DMS53 (cell line): ENCODE measurements at places on chromosomes 2 and 18.

- DNase-seq, result no peak
Observed at GRCh38 chr2:240762249-240762648, 57.8 kb downstream of the KIF1A start.

GRCh38 chr2:96324721-96325040, 436 bp upstream of the ITPRIPL1 start:
- DNase-seq, result no peak

- peak; percentile 89 for DNase-seq
Observed at GRCh38 chr2:173355132-173355865, 627 bp downstream of the CDCA7 start.

DNA sequence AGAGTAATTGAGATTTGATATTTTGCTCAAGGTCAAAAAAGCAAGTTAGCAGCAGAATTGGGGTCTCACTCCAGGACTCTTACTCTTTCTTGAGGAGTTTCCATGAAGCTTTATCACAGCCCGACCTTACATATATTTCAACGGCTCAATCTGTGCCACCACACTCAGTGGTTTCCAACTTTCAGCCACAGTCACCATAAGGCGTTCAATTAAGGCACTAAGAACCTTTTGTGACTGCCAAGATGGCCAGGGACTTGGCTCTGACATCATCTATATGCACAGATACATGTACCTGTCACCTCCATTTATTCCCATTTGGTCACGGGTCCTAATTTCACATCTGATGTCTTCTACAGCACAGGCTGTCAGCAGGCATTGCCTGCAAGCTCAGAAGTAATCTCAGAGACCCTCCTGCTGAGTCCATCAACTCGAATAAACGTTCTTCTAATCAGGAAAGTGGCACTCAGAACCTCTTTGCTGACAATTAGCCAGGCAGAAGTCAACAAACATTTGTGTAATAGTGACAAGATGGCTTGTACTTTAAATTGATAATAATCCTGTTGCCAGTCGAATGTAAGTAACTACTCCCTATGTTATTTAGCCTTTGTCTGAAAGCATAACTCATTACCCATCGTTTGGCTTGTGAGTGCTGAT, 16.1 kb downstream of the DYTN start:
- DNase-seq, result no peak

DNA sequence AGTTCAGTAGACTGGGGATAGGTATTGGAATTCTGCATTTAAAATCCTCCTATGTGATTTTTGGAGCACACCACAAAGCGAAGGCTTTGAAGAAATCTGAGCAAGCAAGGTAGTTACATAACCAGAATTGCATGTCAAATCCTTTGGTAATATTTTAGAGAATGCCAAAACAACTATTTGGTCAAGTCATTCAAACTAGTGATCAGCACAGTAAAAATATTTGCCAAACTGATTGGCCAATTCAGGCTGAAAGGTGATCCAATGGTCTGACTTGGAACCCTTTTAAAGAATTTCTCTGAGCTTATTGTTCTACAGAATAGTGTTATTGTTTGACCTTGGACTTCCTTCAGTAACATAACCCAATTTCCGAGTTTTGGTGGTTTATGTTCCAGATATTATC, 214.2 kb upstream of the ETAA1 start:
- no peak for DNase-seq

DNA sequence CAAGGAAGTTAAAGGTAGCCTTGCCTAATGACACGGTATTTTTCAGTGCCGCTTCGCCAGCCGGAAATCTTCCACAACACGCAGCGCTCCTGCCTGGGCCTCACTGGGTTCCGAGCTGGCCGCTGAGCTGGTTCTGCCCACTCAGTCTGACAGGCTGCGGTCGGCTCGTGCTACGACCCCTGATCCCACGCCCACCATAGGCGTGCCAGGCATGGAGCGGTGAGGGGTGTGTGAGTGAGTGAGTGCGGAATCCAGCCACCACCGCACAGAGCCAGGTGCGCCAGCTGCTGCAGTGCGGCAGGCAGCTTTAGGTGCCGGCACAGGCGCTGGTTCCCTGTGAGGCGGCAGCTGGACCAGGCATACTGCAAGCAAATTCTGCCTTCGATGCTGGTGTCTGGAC, 407.9 kb downstream of the DCC start:
- DNase-seq, result no peak

DNA sequence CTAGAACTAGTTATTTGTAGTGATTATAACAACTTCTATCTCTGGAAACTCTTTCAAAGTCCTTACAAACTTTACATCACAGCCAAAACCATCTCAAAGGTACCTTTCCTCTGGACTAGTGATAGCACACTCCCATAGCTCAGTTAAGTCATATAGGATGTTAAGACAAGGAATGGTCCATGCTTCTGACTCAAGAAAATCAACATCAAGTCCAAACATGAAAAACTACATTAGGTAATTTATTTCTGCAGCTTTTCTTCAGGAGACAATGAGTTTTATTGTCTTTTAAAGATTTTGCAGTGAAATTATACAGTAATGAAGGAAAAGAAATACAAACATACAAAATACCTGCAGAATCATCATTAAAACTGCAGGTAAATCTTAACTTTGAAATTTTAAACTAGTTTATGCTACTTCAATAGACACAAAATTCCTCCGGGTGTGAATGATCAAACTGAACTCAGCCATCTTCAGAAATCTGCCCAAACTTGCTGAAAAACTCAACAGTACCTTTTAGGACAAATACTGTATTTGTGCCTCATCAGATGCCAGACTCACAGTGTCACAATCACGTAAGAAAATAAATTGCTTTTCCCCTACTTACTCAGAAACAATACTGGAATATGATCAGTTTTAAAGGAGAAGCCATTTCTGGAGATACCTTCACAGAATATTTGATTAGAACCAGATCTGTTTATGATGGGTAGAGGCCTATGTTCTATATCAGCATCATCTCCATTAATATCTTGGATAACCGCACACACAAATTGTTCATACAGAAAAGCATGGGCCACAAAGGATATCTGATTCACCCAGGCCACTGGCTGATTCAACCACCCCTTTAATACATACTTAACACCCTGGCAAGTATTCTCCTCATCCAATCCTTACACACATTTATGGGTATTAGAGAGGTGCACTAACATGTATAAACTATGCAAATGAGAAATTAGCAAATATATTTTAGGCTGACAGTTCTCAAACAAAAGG, 2.6 kb downstream of the TMEM131 start:
- no peak for DNase-seq

GRCh38 chr2:73107211-73107926, 5.4 kb downstream of the RAB11FIP5 start:
- DNase-seq, result no peak

DNA sequence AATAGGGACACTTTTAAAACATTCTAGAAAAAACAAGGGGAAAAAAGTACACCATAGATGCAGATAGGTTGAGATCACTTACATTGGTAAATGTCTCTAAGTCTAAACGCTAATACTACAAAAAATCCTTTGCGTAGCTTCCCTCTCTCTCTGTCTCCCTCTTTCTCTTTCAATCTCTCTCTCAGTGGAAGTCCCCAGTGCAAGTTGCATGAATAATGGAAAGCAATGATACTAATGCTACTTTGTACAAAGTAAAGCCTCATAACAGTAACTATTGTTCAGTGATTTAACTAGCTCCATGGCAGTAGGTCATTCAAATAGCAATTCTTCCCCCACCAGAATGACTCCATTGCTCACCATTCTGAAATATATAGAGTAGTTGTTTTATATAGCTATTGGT, 12.8 kb downstream of the MEIS1 start:
- DNase-seq, result no peak

- DNase-seq, result peak; percentile 68
Observed at GRCh38 chr18:69974365-69974764, 26.7 kb upstream of the CD226 start.

DNA sequence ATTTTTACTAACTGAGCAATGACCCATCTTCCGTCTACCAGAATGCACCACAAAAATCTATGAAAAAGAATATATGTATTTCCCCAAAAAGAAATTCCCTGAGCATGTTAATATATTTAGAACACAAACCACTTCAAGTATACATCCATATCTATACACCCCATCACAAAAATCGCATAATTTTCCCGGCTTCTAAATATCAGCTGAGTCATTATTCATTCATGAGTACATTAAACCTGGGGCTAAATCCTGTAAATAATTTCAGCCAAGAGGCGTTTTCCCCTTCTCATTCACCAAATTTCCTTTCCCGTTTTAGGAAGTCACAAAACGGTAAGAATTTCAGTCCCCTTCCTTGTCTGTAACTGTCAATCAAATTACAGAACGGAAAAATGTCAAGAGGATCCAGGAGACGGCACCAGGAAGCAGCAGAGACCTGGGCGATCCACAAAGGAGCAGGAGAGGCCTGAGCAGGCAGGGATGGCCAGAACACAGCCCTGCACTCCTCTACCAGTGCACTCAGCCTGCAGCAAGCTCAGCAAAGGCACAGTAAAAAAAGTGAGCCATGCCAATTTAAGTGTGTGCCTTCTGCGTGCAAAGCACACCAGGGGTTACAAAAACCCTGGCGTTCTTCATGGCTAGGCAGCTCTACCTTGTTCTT, 300.7 kb downstream of the TCF4 start:
- no peak for DNase-seq

DNA sequence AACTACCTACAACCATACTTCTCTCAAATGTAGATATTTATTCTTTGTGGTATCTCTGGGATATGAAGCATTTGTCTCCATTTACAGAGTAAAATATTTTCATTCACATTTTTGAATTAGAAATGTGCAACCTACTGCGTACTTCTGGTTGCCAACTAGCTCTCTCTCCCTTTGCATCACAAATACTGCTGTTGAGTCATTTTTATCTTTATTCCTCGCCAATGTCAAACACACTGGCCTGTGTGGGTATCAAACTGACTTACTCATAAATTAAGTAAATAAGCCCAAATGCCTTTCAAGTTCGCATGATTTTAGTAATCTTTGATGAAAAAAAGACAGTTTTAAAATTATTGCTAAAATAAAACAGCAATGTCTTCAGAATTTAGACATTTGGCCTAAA, 67.3 kb downstream of the STAT4 start:
- DNase-seq, result no peak

DNA sequence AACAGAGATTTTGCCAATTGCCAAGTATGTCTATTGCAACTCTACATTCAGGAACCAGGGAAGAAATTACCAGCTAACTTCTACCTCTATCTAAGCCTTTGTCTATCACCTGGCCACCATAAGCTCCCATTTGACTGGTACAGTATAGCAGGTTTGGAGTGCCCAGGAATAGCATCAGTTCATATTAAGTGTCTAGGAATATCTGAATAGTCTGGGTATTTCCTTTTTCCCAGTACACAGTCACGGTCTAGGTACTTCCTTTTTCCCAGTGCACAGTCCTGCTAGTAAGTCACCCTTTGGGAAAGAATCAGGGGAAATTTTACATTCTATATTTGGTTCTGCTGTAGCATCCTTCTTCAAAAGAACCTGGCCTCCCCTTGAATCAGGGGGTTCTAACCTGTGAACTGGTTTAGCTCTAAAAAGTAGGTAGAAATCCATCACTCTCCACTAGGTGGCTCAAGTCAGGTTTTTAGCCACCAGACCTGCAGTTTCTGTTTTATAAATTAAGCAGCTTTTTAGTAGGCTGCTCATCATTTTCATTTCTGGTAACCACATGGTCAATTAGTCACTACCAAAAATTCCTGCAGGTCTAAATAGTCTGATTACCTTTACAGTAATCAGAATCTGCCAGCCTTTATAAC, 49.3 kb upstream of the DNAJC10 start:
- DNase-seq, result peak; percentile 89

DNA sequence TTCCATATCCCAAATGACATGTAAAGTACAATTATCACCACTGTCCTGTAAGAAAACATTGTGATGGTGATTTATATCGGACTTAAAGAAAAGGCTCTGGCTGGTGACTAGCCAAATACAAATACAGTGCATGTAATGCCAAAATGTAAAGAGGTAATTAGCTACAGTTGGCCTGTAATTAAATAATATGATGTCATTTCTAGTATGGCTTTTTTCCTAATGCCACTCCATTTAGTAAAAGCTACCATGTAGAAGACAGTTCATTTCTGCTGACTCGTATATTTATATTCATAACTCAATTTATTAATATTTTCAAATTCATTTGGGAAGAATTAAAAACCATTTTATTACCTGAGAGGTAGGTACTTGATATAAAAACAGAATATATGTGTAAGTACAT, 815.7 kb downstream of the ERBB4 start:
- DNase-seq, result no peak

DNA sequence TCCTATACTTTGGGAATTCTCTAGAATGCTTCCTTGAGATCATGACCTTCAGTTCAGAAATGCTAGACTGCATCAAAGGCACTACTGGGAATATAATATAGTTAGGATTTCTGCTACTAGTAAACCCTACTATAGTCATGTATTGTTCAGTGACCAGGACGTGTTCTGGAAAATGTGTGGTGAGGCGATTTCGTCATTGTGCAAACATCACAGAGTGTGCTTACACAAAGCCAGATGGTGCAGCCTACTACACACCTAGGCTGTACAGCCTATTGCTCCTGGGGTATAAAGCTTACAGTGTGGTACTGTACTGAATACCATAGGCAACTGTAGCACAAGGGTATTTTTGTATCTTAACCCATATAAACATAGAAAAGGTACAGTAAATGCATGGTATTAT, 13.0 kb downstream of the CXCR4 start:
- peak; percentile 82 for DNase-seq

DNA sequence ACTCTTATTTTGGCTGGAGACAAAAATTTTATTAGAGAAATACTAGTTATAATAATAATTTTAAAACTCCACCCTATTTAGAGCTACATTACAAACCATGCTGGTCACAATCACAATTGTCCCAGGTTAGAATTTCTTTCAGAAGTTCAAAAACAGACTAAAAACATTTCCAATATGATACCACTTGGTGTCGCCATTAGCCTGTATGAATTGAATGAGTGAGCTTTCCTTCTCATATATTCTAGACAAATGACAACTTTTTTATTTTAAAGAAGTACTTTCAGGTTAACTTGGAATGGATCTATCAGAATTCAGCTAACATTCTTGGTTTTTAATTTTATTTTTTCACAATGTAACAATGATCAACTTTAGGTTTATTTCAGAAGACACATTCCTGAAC, 48.0 kb downstream of the SERPINB8 start:
- peak; percentile 81 for DNase-seq

DNA sequence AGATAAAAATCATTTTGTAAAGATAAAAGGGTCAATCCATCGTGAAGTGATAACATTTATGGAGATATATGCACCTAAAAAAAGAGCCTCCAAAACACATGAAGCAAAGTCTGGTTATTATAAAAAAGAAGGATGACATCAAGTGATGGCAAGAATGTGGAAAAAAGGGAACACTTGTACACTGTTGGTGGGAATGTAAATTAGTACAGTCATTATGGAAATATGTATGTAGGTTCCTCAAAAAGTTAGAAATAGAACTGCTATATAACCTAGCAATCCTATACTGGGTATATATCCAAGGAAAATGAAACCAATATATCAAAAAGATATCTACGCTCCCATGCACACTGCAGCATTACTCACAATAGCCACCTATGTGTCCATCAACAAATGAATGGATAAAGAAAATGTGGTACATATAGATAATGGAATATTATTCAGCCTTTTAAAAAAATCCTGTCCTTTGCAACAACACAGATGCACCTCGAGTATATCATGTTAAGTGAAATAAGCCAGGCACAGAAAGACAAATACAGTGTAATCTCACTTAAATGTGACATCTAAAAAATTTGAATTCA, 28.9 kb downstream of the ABCB11 start:
- no peak for DNase-seq

- DNase-seq, result peak; percentile 20
Observed at GRCh38 chr2:240513549-240514287, 44.1 kb downstream of the ANKMY1 start.

GRCh38 chr2:109238580-109238979, 109.6 kb downstream of the SH3RF3 start:
- no peak for DNase-seq
